ENCODE measurements at places on chromosomes 4 and X.

GRCh38 chr4:130419211-130419975, 1323.4 kb downstream of the C4orf33 start:
- DNase-seq: no peak

GRCh38 chr4:99633772-99634171, 23.9 kb downstream of the C4orf54 start:
- DNase-seq: no peak

DNA sequence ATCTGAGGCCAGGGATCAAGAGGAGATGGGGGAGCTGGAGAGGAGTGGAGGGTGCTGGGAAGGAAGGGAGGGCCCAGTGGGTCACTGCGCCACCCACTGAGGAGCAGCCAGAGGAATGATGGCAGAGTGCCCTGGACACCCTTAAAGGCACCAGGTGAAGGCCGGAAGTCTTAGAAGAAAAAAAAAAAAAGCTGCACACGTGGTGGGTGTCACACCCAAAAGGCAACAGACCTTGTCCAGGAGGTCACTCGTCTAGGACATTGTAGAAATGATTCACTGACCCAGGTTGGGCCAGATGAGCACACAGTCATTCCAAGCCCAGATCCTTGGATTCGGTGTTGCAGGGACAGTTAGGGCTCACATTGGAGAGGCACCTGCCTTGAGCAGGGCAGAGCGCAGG, 93.5 kb upstream of the TRIM2 start:
- no peak for DNase-seq

- no peak for DNase-seq
Observed at GRCh38 chr4:175035905-175036304, 117.7 kb downstream of the ADAM29 start.

DNA sequence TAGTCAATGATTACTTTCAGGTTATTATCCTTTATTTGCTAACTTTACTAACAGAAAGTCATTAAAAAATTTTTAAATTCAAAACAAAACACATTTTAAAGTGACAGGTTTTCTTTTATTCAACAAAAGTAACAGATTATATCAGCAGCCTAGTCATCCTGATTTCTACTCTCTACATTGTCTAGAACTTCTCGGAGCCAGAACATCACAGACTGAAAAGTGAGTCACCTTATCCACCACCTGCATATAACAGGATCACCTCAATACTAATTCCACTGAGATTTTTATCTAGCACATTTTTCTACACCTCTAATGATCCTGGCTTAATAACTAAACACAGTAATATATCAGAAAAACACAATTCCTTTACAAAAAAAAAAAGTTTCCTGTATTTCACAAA, 47.9 kb upstream of the SMARCAD1 start:
- no peak for DNase-seq

- DNase-seq: no peak
Observed at GRCh38 chr4:56783986-56784385, 37.5 kb downstream of the SPINK2 start.

DNA sequence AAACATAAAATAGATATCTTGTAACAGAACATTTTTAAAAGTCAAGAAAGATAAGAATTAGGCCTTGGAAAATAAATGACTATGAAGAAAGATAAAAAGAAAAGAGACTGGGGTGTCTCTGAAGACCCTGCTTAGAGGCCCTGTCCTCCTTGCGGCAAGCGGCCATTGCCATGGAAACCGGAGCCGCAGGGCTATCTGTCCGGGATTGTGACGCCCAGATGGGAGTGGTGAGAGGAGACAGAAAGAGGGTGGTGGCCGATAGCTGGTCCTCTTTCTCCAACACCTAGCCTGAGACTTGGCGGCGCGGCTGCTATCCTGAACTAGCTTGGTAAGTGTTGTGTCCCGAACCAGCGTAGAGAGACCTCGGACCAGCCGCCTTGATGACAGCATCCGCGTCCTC, at the start of gene DUSP21:
Gene DUSP21, plus strand, starts transcription at position 269 of the 400 bp plus-strand sequence. Its CDS starts 112 bp downstream, at position 381.
- DNase-seq: no peak

DNA sequence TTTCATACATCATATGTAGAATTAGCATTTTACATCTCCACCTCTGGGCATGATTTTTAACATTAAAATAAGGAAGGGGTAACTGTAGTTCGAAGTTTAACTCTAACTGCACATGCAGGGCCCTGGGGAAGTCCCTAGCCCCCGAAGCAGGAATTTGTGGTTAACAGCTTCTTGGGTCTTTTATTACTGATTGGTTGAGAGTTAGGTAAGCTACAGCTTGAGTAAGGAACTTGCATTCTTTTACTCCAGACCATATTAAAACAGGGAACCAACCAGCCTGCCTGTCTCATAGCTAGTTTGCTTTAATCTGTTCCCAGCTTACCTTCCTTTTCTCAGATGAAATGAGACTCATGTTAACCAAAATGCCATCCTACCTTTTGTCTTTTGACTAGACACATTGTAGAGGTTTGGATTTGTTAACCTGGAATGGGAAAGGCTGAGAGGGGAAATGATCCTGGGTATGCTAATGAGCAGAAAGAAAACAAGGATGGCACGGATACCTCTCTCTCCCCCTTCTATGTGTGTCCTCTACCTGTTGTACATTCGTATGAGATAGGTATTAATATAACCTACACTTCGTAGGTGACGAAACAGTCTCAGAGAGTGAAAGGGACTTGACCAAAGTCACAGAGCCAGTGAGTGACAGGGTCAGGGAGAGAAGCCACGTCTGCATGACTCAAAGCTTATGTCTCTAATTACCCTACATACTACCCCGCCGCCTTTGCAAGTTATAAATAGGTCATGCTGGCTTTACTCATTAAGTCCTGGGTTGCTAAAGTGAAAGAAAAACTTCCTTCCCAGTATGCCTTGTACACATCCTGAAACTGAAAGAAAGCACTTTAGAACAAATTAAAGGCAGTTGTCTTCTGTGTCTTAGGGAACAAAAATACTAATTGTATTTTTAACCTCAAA, 119.5 kb upstream of the AFF2 start:
- DNase-seq: no peak

DNA sequence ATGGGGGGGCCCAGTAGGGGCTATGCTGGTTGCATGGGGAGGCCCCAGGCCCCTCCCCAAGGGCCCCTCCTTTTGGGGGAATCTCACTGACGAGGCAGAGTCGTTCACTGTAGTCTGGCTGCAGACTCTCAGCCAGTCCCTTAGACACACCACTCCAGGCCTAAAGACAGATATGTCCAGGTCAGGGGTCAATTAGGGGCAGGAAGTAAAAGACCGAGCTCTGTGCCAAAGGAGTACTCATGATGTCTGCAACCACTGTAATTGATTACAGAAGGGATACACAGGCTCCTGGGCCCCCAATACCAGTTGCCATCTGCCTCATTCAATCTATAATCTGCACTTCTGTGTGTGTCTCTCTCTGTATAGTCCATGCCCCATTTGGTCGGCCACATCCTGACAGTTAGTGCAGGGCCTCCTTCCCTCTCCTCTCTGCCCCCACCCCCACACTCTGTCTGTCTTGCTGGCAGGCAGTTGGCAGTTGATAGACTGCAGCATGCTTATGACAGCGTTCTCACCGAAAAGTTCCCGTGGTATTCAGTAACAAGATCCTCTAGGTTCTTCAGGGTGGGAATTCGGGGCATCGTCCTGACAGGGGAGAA, 1.3 kb upstream of the CXorf65 start:
- no peak for DNase-seq

DNA sequence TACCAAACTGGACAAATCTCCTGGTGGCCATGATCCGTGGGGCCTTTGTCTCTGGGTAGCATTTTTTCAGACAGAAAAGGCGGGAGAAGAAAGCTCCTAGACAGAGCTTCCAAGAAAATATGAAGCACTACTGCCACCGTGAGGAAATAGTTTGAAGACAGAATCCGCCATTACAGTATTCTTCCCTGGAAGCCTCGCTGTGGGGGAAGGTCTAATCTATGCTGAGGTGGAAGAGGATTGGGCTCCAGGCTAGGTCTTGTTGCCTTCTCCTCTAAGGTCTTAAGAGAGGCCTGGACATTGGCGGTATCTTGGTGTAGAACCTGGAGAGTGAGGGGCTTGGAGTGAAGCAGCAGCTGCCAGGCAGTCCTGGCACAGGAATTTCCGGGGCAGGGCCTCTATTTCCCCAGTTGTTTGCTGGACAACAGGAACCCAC, 218.9 kb downstream of the OR13H1 start:
- no peak for DNase-seq

DNA sequence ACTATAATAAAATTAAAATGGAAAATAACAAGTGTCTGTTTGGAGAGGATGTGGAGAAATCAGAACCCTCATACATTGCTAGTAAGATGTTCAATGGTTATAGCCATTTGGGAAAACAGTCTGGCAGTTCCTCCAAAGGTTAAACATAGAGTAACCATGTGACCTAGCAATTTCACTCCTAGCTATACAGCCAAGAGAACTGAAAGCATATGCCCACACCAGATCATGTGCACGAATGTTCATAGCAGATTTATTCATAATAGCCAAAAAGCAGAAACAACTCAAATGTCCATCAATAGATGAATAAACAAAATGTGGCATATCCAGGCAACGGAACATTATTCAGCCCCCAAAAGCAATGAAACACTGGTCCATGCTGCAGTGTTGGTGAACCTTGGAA, 9.4 kb upstream of the CCNQ start:
- DNase-seq: no peak

DNA sequence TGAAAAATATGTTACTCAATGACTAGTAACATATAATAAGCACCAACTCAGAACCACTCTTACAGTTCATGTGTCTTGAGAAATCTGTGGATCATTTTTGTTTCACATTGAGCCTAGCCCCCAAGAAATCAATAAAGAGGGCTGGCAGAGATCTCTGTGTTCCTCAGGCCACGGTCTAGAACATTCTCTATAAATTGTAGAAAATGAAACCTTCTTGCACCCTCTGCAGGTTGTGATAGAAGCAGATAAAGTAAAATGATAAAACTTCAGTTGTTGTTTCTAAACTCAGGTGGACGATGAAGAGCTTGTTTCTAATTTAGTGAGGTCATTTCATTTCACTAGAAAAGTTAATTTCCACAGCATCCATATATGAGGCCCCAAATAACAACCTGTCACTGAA, 182.7 kb downstream of the KIT start:
- DNase-seq: no peak

GRCh38 chr4:173514641-173515217, 15.3 kb downstream of the HAND2 start:
- no peak for DNase-seq

DNA sequence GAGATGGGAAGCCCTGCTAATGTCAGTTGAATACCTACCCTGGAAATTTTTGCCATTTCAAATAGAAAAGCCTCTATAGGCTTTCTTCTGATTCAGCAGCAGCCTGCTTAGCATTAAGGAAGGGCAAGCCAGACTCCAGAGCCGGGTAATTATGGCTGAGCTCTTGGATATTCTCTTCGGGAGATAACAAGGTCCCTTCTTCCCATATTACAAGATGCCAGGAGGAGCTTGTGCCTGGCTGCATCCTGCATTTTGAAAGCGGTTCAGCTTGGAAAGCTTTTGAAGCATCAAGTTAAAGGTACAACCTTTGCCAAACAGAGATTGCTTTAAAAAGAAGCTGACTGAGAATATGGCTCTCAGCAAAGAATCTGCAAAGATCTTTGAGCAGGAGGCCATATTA, 399.6 kb upstream of the RPS6KA3 start:
- no peak for DNase-seq

GRCh38 chr4:38944440-38944839, 76.8 kb downstream of the FAM114A1 start:
- no peak for DNase-seq

- DNase-seq: no peak
Observed at GRCh38 chrX:30865015-30865414, 24.0 kb downstream of the TAB3 start.

GRCh38 chr4:107619731-107620130, 100.3 kb downstream of the PAPSS1 start:
- DNase-seq: no peak

DNA sequence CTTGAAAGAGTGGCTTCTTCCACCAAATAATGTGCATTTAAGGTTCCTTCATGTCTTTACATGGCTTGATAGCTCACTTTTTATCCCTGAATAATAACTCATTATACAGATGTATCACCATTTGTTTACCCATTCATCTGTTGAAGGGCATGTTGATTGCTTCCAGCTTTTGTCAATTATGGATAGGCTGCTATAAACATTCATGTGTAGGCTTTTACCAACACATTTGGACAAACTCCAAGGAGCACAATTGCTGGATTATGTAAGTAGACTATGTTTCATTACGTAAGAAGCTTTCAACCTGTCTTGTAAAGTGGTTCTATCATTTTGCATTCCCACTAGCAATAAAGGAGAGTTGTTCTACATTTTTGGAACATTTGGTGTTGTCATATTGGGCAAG, 2637.0 kb downstream of the PCDH7 start:
- no peak for DNase-seq

GRCh38 chr4:172962564-172963353, 205.9 kb upstream of the GALNT7 start:
- no peak for DNase-seq

GRCh38 chrX:153065389-153065788, 6.9 kb upstream of the PNMA6A start:
- no peak for DNase-seq

DNA sequence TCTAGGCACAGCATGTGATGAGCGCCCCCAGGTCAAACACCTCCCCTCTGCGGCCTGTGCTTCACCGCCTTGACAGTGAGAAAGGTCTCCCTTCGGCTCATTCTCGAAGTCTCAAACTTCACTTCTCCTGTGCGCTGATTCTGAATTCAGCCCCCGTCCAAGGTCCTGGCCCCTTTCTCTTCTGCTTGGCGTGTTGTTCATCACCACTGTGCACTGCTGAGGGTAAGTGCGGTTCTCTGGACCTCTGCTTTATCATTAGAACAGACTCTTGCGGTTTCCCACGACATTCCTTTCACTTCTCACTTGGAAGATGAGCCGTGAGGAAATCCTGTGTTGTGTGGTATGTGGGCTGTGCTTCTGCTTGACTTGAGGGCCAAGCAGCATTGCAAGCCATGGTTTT, 11.9 kb downstream of the HTT-AS start:
- no peak for DNase-seq

DNA sequence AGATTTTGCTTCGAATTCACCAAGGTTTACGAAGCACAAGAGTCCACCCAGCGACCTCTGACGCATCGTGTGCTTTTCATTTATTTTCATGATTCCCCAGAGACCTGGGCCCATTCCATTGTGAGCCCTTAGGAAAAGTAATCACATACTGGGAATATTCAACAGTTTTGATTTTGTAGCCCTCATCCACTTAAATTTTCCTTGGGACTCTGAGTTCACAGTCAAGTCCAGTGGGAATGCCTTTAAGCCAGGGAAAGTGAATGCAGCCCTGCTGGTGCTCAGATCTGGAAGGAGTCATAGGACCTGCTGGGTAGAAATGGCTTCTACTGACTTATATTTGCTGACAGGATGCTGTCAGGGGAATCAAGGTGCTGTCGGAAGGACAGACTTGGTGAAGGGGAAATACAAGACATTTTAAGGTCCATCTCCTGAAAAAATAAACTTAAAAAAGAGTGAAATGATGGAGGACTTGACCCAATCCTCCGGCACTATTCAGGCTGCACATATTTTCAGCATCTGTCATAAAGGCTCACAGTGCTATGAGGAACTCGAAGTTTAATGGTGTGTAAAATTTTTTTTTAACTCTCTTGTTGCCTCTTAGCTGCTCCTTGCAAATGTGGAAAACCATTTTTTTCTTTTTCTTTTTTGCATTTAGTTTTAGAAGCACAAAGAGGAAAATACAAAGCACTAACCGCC, 204.9 kb downstream of the MID1 start:
- no peak for DNase-seq

GRCh38 chr4:81573840-81574239, 102.1 kb upstream of the RASGEF1B start:
- no peak for DNase-seq

Data from stimulated activated CD4-positive, alpha-beta T cell treated with anti-CD3 and anti-CD28 coated beads, Interleukin-1b, Interleukin-23, amount 100 ng/mL, for 1 hour (primary cell).